GOT3 (cell line): ENCODE measurements at places on chromosomes 12 and 14.

GRCh38 chr12:46386877-46387629 lies 14.5 kb upstream of the SLC38A2 start:
- DNase-seq, result no peak

DNA sequence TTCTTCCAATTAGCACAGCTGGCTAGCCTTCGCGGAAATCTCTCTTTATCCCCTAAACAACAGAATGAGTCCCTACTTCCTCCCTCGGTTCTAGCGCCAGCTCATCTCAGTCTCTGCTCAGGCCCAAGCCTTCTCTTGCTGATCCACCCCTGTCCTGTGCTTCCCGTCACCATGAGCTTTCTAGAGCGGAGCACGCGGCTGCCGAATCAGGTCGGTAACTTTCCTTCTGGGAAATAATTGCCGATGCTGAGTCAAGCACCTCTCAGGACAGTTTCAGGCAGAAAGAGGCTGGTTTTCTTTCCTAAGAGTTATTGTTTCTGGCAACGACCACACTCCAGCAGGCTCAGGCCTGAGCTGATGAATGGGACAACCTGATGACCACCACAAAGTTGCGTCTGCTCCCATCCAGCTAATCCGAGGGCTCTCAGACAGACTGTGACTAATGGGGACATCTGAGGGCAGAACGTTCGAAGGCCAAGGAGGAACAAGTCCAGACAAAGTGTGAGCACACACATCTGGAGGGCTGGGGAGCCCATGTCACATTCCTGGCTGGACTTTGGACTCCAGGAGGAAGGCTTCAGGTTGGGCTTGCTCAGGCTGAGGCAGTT lies 13.6 kb upstream of the GPR68 start:
- no peak for DNase-seq

GRCh38 chr12:93733358-93733757 lies 56.2 kb downstream of the CRADD start:
- no peak for DNase-seq

- DNase-seq, result peak; percentile 30
Observed at GRCh38 chr14:71753126-71753830, 179.0 kb upstream of the RGS6 start.

DNA sequence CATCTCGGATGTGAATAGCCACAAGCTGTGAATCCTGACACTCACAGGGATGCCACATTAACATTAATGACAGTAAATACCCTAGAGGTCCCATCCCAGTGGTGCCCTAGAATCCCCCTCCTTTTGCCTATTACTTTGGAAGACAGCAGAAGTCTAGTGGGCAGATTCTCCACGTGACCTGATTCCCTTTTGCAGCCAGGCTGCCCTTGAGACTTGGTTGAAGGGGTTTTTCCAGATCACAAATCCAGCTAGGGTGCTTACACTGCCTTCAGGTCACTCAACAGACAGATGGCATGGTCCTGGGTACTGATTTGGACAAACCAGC lies 8.7 kb downstream of the HDAC7 start:
- no peak for DNase-seq

- DNase-seq, result no peak
Observed at GRCh38 chr12:28065889-28066630, 93.5 kb upstream of the PTHLH start.

DNA sequence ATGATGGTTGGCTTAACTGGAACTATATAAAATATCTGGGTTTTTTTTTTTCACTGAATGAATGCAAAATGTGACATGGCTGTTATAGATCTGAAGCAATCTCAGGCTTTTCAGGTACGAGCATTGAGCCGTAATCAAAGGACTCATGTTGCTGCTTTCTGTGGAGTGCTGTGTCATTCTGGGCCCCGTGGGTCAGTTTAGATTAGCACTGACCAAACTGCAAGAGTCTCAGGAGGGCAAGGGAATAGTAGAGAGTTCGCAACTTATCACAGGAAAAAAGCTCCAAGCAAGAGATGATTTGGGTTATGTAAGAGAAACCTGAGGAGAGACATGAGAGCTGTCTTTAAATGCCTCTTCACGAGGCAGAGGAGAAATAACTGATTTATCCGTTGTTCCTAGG lies 59.1 kb downstream of the UBR7 start:
- DNase-seq, result no peak

GRCh38 chr12:5140190-5140589 lies 96.5 kb downstream of the KCNA5 start:
- no peak for DNase-seq
